Activated CD4-positive, alpha-beta T cell treated with anti-CD3 and anti-CD28 coated beads for 48 hours (primary cell): ENCODE measurements at places on chromosomes 2 and 18.

- no peak for DNase-seq
Measured at GRCh38 chr18:59468821-59469220, 109.8 kb upstream of the LMAN1 start.

GRCh38 chr2:144443837-144444817, 75.8 kb downstream of the ZEB2 start:
- DNase-seq: no peak

DNA sequence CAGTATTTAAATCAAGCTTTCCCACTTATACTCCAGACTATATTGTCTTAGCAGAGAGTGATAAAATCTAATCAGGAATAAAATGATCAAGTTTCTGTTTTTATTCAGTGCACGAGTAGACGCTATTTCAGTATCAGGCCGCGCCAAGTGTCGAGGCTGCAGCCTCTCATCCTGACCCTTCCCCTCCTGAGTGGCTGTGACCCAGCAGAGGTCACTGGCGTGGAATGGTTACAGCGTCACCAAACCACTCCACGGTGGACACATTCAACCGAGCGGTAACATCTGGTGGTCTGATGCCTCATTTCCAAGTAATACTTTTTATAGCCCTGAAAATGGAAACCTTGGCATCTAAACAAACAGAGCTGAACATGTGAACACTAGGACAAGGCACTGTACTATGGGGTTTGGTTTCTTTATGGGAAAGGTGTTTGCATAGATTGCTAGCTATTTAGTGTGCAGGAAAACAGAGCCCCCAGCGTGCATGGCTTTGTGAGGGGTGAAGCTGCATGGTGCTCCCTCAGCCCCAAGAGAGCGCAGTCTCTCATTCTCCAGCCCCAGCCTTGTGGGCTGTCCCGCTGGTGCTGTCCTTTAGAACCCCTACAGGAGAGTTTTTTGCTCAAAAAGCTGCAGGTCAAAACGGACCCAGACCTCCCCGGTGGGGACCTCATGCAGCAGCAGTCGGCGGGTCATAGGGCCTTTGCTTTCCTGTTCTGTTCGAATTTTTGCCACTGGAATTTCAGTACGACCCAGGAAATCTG, 28.4 kb downstream of the FAM228A start:
- DNase-seq: no peak

GRCh38 chr2:106105151-106105922, 88.8 kb downstream of the UXS1 start:
- DNase-seq: no peak

DNA sequence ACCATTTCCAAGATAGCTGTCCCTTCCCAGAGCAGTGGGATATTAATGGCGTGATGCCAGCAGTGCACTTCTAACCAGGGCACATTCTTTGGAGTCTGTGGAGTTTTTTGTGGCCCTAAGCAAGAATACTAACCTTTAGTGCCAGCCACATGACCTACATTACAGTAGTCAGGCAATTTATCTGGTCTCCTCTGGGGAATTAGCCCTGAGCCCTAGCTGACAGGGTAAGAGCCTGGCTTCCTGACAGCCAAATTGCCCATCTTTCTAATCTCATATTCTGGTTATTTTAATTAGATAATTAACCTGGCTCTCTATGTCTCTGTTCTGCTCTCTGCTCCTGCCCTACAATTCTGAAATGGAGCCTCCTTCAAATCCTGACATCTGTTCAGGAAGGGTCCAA, 5.2 kb downstream of the PFN4 start:
- no peak for DNase-seq

DNA sequence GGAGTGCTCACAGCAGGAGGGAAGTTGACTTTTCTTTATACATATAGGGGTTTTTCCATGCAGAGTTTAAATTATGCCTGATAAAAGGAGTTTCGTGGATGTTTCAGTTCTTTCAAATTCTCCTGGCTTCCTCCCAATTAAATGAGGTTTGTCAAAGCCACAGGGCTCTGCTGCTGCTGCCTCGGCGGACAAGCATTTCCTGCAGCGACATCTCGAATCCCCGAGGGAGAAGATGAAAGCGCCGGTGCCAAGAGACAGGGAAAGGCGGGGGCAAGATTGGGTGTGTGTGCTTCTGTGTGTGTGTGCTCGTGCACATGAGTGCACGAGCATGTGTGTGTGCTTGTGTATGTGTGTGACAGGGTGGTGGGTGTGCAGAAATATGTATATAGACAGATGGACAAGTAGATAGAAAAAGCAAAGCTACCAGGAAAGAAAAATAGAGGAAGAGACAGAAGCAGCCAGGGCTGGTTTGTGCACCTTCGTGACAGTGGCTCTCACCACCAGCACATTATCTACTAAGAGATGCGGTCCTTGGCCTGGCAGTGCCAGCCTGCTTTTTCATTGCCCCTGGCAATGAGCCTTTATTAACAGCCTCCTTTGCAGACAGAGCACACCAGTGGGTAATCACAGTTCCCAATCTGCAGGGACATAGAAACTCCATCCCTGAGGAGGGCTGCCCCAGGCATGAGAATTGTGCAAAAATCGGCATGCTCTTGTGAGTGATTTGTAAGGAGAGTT, 76.2 kb downstream of the CDK15 start:
- DNase-seq: peak; percentile 11

GRCh38 chr2:196565106-196565765, 74.3 kb upstream of the CCDC150 start:
- no peak for DNase-seq

DNA sequence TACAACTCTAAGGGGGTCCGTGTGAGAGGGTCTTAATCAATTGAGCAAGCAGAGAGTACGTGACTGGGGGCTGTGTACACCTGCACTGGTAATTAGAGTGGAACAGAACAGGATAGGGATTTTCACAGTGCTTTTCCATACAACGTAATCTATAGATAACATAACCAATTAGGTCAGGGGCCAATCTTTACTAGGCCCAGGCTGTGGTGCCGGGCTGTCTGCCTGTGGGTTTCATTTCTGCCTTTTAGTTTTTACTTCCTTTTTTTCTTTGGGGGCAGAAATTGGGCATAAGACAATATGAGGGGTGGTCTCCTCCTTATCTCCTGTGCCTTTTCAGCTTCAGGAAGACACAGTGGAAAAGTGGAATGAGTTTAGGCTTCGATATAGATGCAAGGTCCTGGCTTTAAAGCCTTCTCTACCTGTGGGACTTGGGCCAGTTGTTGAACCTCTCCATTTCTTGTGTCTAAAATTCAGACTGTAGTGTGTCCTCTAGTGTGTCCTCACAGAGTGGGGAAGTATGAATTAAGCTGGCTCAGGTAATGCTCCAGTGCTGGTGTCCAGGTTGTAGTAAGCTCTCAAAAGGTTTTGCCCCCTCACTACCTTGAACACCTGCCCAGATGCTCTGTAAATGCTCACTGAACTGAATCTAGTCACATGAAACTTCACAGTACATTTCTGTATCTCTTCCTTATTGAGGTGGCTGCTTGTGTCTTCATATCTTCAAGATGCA, 422.8 kb downstream of the SETBP1 start:
- no peak for DNase-seq

DNA sequence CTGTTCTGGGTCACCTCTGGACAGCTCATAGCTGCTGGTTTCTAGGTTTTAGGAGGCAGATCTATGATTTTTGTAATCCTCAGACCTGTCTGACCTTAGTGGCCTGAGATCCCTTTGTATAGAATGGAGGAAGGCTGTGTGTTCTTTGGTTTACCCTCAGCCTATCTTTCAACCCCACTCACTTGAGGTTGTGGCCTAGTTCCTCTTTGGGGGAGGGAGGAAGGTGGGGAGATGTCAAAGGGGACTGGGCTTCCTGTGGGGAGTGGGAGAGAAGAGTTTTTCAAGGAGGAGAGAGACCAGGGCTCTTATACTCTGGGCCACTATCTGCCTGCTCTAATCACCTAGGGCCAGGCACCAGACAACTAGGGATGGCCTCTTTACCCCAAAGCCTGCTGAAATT, 28.5 kb downstream of the SEMA4F start:
- DNase-seq: no peak

GRCh38 chr2:202071107-202071506, 1.9 kb upstream of the KIAA2012 start:
- no peak for DNase-seq

DNA sequence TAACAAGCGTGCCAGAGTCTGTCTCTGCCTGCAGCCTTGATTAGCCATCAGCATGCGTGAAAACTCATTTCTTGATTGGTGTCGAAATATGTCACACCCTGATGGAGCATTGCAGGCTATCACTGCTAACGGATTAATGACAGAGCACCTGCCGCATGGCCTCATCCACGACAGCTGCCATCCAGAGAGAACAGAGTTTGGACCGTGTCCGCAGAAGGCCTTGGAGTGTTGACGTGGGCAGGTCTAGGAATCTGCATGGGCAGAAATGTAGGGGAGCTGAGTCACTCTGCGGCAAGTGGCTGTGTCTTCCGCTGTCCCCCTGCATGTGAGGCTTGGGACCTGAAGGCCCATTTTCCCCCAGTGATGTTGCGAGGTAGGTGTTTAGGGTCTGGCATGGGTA, 43.0 kb downstream of the KLHL29 start:
- DNase-seq: no peak

GRCh38 chr2:59301466-59302402, 1060.6 kb upstream of the FANCL start:
- DNase-seq: peak; percentile 4

GRCh38 chr2:235142601-235143000, 190.8 kb downstream of the SH3BP4 start:
- DNase-seq: no peak

DNA sequence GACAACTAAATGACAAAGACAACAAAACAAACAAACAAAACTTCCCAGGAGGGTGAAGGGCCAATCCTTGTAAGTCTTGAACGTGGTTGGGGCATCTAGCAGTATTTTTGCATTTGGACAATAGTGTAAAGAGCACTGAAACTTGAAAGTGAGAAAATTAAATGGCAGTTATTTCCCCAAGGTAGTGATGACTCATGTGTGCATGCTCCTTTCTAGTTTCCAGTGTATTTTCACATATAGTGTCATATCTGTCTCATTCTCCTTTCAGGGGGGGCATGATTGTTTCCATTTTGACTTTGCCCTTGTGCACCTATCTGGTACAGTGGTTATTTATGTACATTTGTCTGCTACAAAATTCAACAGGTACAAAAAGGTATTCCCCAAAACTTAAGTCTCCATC, 39.5 kb downstream of the CERS6 start:
- DNase-seq: peak; percentile 6

GRCh38 chr2:193276560-193276959, 1081.8 kb upstream of the TMEFF2 start:
- DNase-seq: no peak

GRCh38 chr2:65130664-65131175, 814 bp upstream of the RAB1A start:
- DNase-seq: peak; percentile 43

- DNase-seq: no peak
Measured at GRCh38 chr2:141384676-141385075, 746.1 kb downstream of the LRP1B start.

DNA sequence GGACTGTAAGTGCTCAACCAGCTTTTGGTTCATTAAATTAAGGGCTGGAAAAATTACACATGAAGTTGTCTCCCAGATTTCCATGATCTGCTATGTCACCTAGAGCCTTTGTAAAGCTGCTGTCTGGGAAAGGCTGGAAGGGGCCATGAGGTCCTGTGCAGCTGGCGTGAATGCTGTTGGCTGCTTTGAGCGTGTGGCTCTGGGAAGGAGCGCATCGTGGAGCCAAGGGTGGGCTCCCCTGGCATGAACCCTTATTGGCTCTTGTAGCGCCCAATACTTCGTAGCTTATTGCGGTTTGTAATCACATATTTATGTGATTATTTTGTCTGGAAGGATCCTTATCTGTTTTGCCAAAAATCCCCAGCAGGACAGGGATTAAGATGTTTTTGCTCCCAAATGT, 70.5 kb upstream of the LMAN1 start:
- DNase-seq: no peak

DNA sequence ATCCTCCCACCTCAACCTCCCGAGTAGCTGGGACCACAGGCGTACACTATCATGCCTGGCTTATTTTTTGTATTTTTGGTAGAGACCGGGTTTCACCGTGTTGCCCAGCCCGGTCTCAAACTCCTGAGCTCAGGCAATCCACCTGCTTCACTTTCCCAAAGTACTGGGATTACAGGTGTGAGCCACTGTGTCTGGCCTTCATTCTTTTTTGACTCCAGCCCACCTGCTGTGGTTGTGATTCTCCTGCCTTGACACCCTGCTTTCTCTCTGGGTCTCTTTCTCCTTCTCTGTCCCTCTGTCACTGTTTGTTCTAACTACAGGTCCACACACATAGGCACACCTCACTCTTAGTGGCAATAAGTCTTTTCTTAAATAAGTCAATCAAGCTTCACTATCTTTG, 85.3 kb downstream of the FTCDNL1 start:
- no peak for DNase-seq

GRCh38 chr2:23053601-23054000, 331.4 kb upstream of the KLHL29 start:
- DNase-seq: no peak

DNA sequence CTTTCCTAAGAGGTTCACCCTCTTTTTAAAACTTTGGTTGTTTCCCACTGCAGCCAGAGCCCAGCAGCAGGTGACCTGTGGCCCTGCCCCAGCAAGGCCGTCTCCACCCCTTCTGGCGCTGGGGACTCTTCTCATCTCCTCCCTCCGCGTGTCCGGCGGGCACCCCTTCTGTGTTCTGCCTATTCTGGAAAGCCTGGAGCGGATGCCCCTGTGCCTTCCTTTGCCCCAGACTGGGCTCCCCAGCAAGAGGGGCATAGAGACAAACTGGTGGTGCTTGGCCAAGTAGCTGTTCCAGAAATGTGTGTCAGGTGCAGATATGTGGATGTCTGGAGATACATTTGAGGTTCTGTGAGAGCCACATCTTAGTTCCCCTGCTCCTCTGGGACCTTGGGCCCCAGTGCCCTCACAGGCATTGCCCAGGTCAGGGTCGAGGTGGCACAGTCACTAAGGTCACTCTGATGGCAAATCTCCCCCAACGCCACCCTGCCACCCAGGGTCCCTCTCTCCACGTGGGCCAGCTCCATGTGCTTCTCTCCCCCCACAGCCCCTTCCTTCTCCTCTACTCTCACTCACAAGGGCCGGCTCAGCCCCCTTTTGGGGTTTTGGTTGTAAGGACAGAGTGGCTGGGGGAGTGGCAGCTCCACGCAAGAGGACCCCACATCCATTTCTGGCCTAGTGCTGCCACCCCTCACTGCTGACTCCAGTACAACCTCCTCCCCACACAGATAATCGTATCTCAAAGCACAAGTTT, 35.5 kb upstream of the TAF1B start:
- DNase-seq: no peak

DNA sequence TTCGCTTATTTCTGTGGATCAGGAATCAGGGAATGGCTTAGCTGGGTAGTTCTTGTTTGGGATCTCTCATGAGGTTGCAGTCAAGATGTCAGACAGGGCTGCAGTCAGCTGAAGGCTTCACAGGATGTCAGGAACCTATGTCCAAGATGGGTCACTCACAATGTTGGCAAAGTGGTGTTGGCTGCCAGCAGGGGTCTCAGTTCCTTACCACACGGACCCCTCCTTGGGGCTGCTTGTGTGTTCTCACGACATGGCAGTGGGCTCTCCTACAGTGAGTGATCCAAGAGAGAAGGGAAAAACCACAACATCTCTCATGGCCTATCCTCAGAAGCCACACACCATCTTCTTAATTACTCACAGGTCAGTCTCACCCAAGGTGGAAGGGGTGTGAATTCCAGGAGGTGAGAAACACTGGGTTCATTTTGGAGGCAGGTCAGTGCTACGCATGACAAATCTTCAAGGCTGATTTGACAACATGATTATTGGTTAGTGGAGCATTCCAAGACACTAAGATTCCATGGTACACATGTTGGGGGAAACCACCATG, 1.3 kb upstream of the ANTXR1 start:
- no peak for DNase-seq
